Activated naive CD8-positive, alpha-beta T cell treated with anti-CD3 and anti-CD28 coated beads, Interleukin-2, amount 10 ng/mL, durations not matched to agents 7 days and 5 days (primary cell): ENCODE measurements at places on chromosomes 7 and 10. TPM values are rescaled to one million over a fixed set of nuclear protein-coding genes. Genes with fewer than 3 reads are reported as not detected.

Gene ANXA8L1
- total RNA-seq, result not detected

- no peak for DNase-seq
These were observed 119.9 kb upstream of the THSD7A start for GRCh38 chr7:11951909-11952308.

- no peak for DNase-seq
These were observed 24.5 kb upstream of the MSRB2 start for GRCh38 chr10:23070913-23071218.

- DNase-seq, result peak; percentile 80
These were observed at the start of gene DNAJC2 for GRCh38 chr7:103344453-103345149. Gene DNAJC2 (minus strand): TSS chr7:103344767. CDS start chr7:103344622, 145 bp downstream.

- no peak for DNase-seq
These were observed 219.1 kb downstream of the GFRA1 start for GRCh38 chr10:116053910-116054309.

DNA sequence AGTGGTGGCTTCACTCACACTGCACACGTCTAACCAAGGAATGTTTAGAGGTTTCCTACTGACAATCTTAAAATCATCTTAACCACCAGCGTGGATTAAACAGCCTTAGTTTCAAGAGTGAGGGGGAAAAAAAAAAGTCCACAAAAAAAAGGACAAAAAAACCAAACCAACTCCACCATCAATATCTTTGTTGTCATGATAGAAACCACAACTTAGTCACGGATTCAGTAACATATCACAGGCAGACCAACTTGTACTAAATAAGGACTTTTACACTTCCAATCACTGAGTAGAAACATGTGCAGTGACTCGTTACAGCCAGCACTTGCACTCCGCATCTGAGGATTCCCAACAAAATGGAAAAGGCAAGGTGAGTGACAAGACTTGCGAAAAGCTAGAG lies 46.5 kb downstream of the FAM171A1 start:
- DNase-seq, result no peak

DNA sequence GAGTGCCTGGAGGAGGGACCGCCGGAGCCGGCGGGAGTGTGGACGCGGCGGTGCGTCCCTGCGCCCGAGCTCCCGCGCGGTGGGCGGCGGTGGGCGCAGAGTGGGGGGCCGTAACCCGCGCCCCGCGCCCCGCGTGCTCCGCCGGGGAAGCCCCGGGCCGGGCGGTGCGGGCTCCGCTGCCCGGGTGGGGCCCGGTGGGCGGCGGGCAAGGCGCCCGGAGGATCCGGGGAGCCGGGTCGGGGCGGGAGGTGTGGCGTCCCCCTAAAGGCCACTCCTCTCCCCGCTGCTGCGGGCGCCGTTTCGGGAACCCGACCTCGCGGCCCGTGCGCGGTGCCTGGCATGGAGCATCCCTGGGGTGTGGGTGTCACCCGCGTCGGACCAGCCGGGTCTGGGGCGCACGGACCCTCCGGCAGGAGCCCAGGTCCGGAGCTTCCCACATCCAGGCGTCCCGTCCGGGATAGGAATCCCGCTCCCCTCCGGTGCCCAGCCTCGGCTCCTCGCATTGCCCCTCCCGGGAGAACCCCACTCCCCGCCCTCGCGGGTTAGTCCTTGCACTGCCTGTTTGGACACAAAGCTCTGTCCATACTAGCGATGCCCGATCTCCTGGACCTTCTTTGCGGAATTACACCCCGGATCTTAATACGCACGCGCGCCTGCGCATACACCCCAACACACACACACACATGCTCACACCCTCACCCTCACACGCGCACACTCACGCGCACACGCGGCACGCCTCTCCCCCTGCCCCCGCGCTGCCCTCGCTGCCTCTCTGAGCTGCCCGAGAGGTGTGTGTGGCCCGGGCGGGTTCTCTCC lies 723 bp downstream of the MTURN start:
- peak; percentile 59 for DNase-seq

- no peak for DNase-seq
These were observed 69.7 kb downstream of the ZNF365 start for GRCh38 chr10:62443866-62444265.

DNA sequence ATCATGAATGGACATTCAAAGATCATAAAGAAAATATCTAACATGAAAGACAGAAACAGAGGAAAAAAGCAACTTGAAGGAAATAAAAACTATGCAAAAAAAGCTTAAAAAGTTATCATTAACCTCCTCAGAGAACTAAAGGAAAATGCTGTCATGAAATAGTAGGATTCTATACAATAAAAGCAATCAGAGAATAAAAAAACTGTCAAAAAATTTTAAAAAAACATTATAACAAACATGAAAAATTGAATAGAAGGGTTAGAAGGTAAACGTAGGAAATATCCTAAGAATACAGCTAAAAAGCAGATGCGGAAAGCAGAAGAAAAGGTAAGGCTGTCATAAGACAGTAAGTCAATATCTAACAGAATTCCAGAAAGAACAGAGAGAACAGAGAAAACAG lies 44.8 kb downstream of the SGMS1 start:
- DNase-seq, result no peak

DNA sequence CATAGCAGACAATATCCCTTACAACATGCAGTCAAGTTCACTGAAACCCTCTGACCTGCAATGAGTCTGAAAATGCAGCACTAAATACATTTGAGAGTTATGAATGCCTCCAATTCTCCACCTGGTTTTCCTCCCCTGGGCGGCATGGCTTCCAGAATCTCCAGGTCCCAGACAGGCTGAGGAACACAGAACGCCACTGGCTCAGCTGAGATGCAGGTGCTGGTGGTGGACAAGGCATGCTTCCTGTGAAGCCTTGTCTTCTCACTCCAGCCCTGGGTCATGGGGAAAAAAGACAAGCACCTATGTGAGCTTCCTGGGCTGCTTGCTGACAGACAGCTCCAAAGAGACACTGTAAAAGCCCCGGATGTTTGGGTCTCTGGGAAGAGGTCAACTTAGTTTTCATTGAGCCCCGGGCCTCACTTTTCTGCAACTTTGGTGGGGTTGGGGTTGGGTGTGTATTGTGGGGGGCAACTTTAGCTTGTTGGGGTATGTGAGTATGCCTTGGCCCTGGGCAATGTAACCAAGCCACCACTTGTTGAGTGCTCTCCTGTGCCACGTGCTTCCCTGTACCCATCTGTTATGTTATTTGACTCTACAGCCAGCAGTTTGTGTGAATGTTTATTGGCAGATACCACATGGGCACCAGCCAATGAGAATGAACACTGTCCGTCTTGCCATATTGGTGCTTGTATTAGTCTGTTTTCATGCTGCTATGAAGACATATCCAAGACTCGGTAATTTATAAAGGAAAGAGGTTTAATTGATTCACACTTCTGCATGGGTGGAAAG lies 127.8 kb downstream of the EMX2 start:
- DNase-seq, result no peak

- no peak for DNase-seq
These were observed 316.0 kb upstream of the SEMA3C start for GRCh38 chr7:81234896-81235295.

DNA sequence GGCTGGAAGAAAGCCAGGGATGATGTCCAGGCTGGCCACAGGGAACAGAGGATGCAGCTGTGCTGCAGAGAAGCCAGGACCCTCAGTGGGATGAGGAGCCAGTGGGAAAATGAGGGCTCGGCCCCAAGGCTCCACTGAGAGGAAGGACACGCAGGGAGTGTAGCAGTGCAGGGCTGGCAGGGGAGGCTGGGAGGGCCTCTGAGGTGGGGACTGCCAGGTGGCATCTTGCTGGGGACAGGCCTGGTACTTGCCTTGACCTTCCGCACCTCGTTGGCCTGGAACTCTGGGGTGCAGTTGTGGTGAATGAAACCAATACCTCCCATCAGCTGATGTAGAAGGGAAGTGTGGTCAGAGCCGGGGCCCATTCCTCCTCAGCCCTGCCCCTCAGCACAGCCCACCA lies 9.2 kb downstream of the IMPDH1 start:
- no peak for DNase-seq

Gene IL2RA
- 201 TPM for total RNA-seq

Gene ANKRD1
- not detected for total RNA-seq

Gene ETV1
- total RNA-seq, result 0.45 TPM

Gene GHRHR
- total RNA-seq, result not detected

GRCh38 chr7:130337410-130337971 lies 7.1 kb upstream of the CPA5 start:
- DNase-seq, result no peak

- DNase-seq, result no peak
These were observed 4.2 kb downstream of the STEAP4 start for GRCh38 chr7:88302486-88302885.

Gene JAZF1
- 4.4 TPM for total RNA-seq

GRCh38 chr7:30699706-30700495 lies 17.6 kb upstream of the CRHR2 start:
- no peak for DNase-seq

DNA sequence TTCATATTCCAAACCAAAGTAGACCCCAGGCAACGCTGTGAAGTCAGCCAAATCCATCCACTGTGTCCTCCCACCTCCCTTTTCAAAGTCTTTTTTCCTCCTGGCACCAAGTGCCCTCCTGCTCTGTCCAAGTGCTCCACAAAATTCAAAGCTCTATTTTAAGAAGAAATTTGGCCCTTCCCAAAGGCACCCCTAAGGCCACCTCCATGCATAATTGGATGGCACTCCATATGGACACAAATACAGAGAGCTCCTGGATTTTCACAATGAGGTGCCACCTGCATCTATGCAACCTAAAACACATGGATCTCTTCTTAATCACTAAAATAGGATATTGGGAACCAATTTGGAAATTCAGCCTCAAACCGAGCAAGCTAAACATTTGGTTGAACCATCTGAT lies 121.6 kb downstream of the RELN start:
- no peak for DNase-seq

- peak; percentile 55 for DNase-seq
These were observed 61.9 kb downstream of the MKI67 start for GRCh38 chr10:128064108-128064969.

DNA sequence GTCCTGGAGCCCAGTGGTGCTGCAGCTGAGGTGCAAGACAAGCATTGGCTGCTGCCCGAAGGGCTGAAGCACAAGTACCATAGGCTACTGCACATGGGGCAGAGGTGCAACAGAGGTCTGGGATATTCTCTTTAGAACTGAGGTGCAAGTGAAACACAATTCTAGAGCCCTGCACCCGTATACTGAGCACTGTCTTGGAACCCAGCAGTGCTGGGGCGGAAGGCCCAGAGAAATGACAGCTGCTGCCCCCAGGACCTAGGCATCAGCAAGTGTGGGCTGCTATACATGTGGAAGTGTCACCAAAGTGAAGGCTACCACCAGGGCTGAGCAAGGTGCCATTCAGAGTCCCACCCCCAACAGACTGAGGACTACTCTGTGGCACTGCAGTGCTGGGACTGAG lies 393.6 kb upstream of the STEAP1 start:
- no peak for DNase-seq

Gene PIK3CG
- total RNA-seq, result 55.9 TPM

DNA sequence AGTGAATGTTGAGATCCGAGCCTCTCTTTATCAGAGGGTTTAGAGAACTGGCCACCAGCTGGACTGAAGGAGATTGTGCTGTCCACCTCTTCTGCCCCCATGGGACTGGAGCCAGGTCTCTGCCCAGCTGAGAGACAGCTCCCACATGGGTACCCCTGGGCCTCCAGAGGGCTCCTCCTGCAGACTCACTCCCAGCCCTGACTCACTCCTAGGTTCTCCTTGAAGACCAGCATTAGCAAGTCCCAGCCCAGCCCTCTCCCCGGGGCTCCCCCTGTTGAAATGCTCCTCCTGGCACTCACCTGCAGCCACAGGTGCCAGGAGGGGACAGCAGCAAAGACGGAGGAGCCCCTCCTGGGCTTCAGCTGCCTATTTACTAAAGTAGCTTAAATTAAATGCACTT lies 126.9 kb downstream of the CXCL12 start:
- no peak for DNase-seq
